ENCODE measurements at places on chromosomes 2 and 18.

- no peak for DNase-seq
Observed at GRCh38 chr18:572091-572830, 7.9 kb upstream of the CETN1 start.

DNA sequence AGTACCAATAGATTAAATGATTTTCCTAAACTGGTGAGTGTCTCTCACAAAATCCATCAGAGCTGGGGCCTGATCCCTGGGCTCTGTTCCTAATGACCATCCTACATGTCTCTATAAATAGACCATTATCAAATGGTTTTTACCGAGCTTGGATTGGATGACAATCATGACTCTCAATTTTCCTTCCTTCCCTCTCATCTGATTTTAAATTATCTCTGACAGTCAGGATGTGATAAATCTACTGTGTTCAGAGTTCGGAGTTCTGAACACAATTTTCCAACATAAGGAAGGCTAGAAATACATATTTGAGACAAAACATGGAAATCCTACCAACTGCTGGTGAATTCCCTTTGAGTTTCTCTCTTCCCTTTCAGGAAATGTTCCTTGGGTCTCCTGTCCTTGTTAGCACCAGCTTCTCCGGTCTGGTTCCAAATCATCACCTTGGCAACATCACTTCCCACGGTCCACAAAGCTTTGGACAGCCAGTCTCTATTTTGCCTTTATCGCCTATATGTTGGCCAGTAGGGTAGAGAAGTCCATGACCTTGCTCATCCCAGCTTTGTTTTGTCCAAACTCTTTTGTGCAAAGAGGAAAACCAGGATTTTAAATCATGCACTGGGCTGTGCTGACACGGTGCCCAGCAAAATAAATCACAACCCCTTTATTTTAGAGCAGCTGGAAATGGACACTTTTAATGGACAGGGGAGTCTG is 139.6 kb upstream of the ITGA6 start:
- DNase-seq = no peak

GRCh38 chr18:54223568-54224241 is 764 bp downstream of the MBD2 start:
- peak; percentile 35 for DNase-seq

GRCh38 chr2:226136739-226137138 is 662.9 kb downstream of the IRS1 start:
- no peak for DNase-seq

DNA sequence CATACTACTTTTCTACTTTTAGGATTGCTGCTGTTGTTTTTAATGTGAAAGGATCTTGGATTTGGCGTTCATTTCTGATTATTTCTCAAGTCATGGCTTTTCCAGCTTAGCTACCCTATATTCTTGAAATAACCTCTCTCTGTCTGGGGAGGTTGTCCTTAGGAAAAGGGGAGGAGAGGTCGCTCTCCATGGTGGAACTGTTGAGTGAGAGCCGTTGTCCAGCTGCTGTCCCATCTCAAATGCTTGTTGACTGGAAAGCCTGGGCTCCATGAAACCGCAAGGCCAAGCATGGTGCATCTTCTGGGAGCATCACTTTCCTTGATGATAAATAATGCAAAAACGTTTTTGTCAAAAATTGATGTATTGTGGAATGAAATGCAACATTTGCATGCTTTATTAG is 479.1 kb upstream of the RAB12 start:
- no peak for DNase-seq

GRCh38 chr18:60197671-60198462 is 174.7 kb downstream of the MC4R start:
- DNase-seq = no peak

DNA sequence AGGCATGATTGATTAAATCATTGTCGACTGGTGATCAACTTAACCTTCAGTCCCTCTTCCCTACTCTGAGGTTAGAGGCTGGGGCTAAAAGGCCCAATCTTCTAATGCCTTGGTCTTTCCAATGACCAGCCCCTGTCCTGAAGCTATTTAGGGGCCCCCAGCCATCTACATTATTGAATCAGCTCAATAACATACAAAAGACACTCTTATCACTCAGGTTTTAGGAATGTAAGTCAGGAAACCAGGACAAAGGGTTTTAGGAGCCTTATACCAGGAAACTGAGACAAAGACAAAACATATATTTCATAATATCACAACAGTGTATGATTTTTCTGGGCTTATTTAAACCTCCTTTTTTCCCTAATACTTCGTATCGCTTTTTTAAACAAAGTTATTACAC is 198.6 kb downstream of the RNF152 start:
- no peak for DNase-seq

GRCh38 chr2:200258881-200259576 is 47.5 kb upstream of the SPATS2L start:
- DNase-seq = no peak

- DNase-seq = no peak
Observed at GRCh38 chr2:120745420-120746111, 9.9 kb downstream of the GLI2 start.

DNA sequence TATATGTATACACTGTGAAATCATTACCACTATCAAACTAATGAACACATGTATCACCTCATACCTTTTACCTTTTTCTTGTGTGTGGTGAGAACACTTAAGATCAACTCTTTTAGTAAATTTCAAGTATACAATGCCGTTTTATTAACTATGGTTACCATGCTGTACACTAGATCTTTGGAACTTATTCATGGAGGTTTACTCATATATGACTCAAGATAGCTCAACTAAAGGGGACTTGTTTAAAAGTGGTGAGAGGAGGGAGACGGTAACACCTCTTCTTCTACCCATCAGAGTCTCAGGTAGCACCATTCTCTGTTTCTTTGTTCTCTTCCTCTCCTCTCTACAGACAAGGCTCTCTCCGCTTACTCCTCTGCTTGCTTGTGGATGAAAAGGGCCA is 36.1 kb upstream of the TMEM178A start:
- DNase-seq = no peak

GRCh38 chr2:207230261-207231105 is 64.7 kb upstream of the KLF7 start:
- DNase-seq = no peak

DNA sequence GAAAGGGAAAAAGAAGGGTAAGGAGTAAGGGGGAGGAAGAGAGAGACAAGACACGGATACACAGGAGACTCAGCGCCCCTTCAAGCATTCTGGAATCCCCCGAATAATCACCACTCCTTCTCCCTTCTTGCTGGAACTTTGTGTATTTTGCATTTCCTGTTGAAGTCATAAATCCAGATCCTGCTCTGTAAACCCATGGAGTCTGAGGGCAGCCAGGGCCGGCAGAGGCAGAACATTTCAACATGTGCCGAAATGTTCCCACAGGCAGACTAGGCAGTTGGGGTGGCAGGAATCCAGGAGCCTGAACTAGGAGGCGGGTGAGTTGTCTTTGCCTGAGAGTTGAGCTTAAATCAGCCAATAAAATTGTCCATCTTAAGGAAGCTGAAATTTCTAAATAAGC is 193.1 kb downstream of the SH3RF3 start:
- DNase-seq = no peak

GRCh38 chr18:59908799-59909198 is 9.0 kb downstream of the PMAIP1 start:
- DNase-seq = no peak

DNA sequence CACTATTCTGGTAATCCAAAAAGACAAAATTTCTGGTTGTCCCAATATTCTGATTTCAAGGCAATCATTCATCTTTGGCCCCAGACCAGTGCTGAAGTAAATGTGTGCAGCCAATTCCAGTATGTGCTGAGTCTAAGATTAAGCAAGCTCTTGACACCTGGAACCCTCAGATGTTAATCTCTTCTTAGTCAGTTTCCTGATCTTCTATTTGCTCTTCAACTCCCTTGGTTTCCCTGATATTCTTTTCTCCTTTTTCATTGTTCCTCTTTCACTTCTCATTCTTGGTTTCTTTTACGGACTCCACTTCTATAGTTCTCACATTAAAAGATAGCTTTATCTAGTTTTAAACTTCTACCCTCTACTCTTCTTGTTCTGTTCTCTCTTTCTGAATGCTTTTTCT is 445.7 kb upstream of the FANCL start:
- DNase-seq = no peak

DNA sequence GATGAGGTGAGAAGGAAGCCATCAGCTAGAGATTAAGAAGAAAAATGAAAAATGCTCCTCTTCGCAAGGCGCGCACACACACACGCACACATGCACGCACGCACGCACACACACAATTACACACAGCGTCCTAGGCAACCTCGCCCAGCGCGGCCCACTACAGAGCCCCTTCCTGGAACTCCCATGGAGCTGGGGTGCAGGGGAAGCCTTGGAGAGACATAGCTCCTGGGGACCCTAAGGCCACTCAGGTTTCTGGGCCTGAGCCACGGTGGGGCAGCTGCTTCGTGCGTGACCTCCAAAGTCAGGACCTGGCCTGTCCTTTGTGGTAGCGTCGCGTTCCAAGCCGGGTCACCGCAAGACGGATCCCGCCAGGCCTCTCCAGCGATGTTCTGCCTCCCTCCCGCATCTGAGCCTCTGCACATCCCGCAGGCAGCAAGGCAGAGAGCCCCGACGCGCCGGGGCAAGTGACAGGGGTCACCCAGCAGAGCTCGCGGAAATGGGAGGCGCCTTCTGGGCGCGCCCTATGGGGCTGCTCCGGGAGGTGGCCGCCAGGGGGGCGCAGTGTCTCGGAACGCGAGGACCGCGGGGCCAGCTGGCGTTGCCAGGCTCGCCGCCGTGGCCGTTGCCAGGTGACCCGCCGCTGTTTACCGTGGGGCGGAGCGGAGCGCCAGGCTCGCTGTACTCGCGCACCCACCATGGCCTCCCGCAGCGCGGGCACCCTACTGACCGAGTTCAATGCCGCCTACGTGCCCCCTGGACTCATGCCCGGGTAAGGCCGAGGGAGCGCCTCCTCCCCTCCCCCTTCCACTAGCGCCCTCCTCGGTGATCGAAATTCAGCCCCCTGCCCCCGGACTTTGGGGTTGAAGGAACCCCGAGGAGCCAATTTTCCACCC is 79.0 kb downstream of the CIB4 start:
- DNase-seq = peak; percentile 67

GRCh38 chr2:158637357-158637756 is 157.8 kb upstream of the DAPL1 start:
- no peak for DNase-seq

DNA sequence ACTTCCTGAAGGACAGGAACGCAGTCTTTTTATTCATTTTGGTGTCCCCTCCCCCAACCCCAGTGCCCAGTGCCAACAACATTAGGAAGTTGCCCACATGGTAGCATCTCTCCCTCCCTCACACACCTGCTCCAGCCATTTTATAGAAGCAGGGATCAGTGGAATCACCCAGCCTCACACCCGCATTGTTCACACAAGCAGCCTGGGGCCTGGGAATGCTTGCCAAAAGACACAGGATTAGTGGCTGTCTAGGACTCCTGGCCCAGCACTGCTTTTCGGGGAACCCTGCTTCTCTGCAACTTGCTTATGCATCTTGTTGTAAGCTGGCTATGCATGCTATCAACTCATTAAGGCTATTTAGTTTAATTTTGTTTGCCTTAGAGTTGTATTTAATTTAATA is 17.9 kb downstream of the TMEM37 start:
- DNase-seq = no peak

- no peak for DNase-seq
Observed at GRCh38 chr2:219713110-219713509, 85.7 kb downstream of the SLC4A3 start.

- no peak for DNase-seq
Observed at GRCh38 chr18:67300498-67300897, 216.0 kb downstream of the DSEL start.

DNA sequence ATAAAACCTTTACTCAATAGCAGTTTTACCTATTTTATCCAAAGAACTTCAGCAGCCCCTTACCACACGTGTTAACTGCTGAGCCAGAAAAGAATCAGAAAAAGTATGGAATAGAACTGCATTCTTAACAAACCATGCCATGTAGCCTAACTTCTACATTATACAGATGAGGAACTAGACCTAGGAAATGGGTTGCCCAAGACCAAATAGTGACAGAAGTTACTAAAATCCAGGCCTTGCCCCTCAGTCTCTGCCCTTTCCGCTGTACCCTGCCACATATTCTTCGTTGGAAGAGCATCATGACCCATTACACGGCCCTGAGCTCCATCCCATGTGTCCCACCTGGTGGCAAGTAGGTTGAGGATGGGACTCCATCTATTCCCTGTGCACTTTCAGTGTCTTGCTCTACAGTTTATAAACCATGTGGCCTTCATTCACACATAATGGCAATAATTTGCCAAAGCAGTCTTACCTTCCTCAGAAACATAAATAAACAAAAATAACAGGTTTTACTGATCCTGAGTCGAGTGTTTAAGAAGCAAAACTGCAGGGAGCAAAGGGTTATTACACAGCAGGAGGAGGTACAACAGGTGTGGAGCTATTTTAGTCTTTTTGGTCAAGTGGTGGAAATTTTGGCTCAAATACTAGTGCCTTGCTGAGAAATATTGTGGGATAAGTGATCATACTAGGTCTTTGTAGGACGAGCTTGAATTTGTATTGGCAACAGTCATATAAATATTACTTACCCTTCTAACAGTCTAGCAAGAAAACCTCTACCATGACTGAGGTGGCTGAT is 46.5 kb downstream of the HNRNPLL start:
- DNase-seq = no peak

DNA sequence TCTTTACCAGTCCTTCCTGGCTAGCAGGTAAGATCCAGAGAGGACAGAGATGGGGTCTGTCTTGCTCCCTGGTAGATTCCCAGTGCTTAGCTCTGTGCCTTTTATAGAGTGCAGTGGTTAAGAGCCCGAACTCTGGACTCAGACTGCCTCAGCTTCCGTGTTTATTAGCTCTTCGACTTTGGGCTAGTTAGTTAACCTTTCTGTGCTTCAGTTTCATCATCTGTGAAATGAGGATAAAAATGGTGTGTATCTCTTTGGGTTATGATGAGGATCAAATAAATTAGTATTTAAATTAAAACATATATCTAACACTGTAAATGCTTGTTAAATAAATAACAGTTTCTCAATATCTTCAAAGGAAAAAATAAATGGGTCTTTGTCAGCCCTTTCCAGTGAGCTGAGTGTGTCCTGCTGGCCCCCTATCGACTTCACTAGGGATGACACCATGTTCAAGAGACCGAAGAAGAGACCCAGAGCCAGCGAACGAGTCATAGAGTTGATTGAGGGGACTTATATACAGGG is 38.2 kb downstream of the CERS6 start:
- no peak for DNase-seq

- DNase-seq = no peak
Observed at GRCh38 chr18:48817021-48817461, 133.7 kb downstream of the SMAD7 start.

DNA sequence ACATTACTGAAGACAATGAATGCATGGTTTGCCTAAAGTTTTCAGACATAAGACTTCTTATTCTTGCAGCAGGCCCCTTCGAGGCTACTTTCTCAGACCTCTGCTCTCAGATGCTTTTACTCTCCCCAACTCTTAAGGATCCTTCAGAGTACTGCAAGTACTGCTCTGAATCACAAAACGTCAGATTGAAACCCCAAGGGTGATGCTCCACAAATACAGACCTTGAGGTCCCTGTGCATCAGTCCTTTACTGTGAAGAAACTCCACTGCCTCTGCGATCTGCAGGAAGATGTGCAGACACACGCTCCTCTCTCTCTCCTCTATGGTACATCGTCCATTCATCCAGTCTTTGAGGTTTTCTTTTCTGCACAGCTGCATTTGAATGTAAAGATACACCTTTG is 52.8 kb downstream of the EIF2AK3 start:
- DNase-seq = no peak

All from NCI-H1417 treated with DMSO at 0.1 percent for 48 hours (cell line).